NCI-H1092 (cell line): ENCODE measurements at places on chromosomes 2 and 18.

- no peak for DNase-seq
These were observed 760.0 kb downstream of the METTL4 start for GRCh38 chr18:1811282-1811681.

DNA sequence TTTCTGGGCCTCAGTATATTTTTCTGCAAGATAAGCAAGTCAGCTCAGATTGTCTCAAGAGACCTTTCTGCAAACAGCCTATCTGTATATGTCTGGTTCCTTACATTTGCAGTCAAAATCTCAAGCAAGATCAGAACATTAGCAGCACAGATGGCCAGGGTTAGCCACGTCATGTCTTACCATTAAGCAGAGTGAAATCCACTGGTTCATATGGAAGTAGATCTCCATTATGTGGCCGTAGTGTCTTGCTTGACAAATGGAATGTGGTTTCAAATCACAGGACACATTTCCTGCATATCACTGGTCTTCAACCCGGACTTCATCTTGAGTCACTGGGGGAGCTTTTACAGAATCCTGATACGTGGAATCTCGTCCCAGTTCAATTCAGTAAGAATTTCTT lies 500.2 kb downstream of the FBXO15 start:
- no peak for DNase-seq

- DNase-seq, result peak; percentile 2
These were observed 182.2 kb downstream of the SMAD2 start for GRCh38 chr18:47748093-47748796.

DNA sequence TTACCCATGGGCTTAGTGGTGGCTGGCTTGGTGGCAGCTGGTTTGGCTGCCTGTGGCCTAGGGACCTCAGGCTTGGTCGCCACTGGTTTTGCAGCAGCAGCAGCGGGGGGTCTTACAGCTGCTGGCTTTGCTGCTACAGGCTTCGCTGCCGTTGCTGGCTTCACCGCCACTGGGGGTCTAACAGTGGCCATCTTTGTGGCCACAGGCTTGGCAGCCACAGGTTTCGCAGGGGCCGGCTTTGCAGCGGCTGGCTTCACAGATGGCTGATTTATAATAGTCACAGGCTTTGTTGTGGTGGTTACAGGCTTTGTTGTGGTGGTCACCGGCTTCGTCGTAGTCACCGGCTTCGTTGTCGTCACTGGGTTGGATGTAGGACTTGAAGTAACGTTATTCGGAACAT lies 77.8 kb downstream of the COL6A3 start:
- no peak for DNase-seq
